ENCODE measurements at places on chromosomes 3 and 15. TPM values are rescaled to one million over a fixed set of nuclear protein-coding genes. Genes with fewer than 3 reads are reported as not detected.
A peak's percentile ranks its signal among the peaks of the same experiment; 100 is the strongest.

DNA sequence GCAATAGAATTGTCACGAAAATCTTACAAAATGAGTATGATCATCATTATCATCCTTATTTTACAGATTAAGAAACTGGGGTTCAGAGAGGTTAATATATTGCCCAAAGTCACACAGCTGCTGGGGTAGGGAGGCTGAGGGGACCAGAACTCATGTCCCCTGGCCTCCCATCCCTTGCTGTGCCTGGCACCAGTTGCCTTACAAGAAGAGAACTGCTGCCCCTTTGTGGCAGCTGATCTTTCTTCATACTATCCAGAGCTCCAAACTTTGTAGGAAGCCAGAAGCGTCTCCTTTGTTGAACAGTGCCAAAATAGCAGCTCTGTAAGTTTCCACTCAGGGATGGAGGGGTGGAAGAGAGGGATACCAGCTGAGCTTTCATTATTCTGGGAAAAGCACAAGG, 236.8 kb upstream of the TBC1D5 start:
- no peak for DNase-seq

GRCh38 chr3:66997560-66998112, 471 bp upstream of the KBTBD8 start:
- DNase-seq, result no peak

- DNase-seq, result peak; percentile 62
Measured at GRCh38 chr15:31352339-31352751, 25.7 kb downstream of the KLF13 start.

DNA sequence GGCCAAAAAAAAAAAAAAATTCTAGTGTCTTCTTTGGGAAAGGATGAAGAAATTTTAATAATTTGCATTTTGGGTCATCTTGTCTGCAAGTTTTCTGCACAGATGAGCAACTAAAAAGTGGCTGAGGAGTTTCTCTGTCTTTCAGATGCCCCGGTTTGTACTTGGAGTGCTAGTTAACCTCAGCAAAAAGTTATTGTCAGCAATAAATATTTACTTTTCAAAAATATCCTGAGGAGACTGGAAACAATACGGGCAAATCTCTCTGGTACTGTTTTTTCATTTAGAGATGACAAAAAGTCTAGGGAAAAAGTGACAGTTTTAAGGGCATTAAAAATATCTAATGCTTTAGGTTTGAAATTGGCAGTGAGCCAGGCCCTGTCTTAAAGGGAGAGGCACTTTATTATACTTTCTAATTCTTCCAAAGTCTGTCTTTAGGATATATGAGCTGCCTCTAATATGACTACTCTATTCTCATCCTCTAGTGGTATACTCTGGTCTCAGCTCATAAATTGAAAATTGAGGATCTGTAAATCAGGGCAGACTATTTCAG, 436.0 kb upstream of the NR2F2 start:
- DNase-seq, result no peak

- DNase-seq, result no peak
Measured at GRCh38 chr3:34312684-34313083, 514.3 kb downstream of the PDCD6IP start.

GRCh38 chr3:69120879-69121464, 1.4 kb downstream of the LMOD3 start:
- DNase-seq, result peak; percentile 87

DNA sequence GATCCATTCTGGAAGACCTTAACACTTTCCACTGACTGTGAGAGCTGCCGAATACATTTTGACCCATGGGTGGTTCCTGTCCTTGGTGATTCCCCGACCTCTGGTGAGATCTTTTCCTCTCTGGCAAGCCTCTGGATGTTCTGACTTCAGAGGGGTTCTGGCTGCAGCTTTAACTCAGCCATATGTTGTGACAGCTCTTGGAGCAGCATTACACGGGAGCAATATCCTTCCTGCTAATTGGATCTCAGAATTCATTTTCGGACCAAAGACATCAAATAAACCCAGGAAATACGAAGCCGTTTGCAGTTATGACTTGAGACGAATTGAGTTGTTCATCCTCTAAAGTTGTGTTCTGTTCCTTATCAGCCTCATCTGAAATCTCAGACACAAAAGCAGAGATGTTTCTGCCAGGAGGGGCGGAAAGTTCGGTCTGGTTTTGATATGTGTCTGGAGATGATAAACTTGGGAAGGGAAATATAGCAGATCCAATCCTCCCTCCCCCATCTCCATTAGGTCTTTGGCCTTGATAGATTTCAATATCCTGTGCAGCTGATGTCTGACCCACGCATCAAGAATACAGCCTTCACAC, 10.0 kb downstream of the TMEM158 start:
- no peak for DNase-seq

GRCh38 chr15:58109419-58109818, 28.8 kb upstream of the AQP9 start:
- DNase-seq, result no peak

GRCh38 chr3:179902061-179902460, 134.7 kb downstream of the PEX5L start:
- DNase-seq, result no peak

- DNase-seq, result peak; percentile 35
Measured at GRCh38 chr15:63517628-63518027, 13.2 kb downstream of the USP3 start.

- no peak for DNase-seq
Measured at GRCh38 chr3:46068501-46068900, 41.2 kb upstream of the XCR1 start.

GRCh38 chr3:177973241-177973840, 562.9 kb upstream of the KCNMB2 start:
- no peak for DNase-seq

GRCh38 chr15:37824717-37825382, 109.6 kb upstream of the TMCO5A start:
- DNase-seq, result no peak

GRCh38 chr15:65333856-65334255, 29.4 kb downstream of the RNU5B-1 start:
- no peak for DNase-seq

GRCh38 chr3:67048067-67048714, 50.1 kb downstream of the KBTBD8 start:
- DNase-seq, result no peak

- no peak for DNase-seq
Measured at GRCh38 chr15:56099311-56099710, 105.9 kb upstream of the NEDD4 start.

DNA sequence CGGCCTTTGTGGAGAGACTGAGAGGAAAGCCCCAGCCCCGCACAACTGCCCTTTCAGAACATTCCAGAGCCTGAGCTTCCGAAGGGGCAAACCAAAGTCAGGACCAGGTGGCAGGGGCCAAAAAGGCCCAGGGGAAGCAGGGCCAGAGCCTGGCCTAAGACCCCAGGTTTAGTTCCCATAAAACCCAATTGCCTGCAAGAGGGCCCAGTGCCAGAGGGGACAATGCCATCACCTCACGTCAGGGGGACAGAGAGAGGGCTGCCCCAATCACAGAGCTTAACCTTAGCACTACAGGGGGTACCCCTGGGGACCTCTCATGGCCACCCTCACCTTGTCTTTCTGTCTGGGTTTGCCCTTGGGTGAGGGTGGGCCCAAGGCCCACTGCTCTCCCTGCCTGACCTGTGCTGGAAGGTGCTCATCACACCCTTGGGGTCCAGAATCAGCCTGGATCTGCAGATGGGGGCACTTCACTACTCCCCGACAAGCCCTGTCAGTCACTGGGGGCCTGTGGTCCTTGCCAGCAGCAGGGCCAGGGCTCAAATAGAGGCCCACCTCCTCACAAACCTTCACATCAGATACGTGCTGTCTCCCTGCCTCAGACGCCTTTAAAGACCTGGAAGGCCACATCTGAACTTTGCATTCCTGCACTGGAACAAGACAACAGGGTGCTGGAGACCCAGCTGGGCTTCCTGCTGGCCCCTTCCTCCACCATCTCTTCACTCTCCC, 3.8 kb downstream of the CALML4 start:
- peak; percentile 30 for DNase-seq

GRCh38 chr3:170346481-170347392, 10.8 kb upstream of the SKIL start:
- no peak for DNase-seq

DNA sequence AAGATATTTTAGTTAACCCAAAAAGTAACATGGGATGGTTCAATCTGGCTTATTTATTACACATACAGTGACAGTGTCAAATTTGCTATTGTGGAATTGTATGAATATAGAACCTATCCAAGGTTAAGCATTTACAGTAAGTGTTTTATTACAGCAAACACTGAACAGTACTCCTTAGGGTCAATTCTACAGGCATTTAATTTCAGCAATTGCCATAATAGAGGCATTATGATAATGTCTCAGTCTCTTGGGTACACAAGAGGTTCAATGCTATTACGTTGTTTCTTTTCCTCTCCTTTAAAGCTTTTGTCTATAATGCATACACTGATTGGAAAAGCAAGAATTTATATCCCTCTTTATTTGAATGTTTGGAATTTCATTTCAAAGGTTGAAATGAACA, 275.7 kb upstream of the NAALADL2 start:
- no peak for DNase-seq

DNA sequence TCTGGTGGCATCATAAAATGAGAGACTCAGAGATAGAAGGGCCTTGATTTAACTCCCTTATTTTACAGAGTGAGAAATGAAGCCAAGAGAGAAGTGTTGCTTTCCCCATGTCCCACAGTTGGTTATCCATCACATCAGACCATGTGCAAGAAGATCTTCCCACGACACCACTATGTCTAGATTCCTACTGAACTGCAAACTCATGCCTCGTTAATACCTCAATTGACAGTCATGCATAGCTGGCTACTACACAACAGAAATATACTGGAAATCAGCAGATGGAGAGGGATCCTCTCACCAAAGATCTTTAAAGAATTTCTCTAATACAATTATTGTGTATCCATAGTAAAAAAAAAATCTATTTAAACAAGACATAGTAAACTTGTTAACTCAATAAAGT, 33.3 kb downstream of the PEAK1 start:
- DNase-seq, result no peak

GRCh38 chr3:22569570-22569969, 633.6 kb upstream of the UBE2E2 start:
- DNase-seq, result no peak

- no peak for DNase-seq
Measured at GRCh38 chr15:34893967-34894366, 75.6 kb downstream of the AQR start.

DNA sequence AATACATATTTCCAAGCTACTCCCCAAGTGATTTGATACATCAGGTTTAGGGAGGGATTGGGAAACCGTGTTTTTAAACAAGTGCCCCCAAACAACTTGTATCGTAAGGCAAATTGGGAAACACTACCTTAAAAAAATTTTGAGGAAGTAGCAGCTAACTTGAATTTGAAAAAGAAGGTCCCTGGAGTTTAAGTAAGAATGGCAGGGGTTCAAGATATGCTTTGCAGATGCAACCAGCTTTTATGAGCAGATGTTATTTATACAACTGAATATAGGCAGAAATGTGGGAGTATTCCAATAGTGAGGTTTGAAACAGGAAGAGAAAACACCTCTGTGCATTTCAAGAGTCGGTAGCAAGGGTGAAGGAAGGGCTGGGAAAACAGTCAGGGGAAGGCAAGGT, 139.6 kb downstream of the IL20RB start:
- no peak for DNase-seq

Gene CLEC3B
- polyA plus RNA-seq, result 2.9 TPM

Gene TEX55
- polyA plus RNA-seq, result not detected

Gene TLR9
- not detected for polyA plus RNA-seq

Gene CLDN16
- polyA plus RNA-seq, result not detected

Gene CAND2
- polyA plus RNA-seq, result 1.5 TPM

Gene GADL1
- polyA plus RNA-seq, result not detected

Gene ACKR4
- 1.2 TPM for polyA plus RNA-seq

Gene CFAP100
- 0.53 TPM for polyA plus RNA-seq

Gene PP2D1
- not detected for polyA plus RNA-seq

Gene HRG
- not detected for polyA plus RNA-seq

Gene FBN1
- polyA plus RNA-seq, result 2.2 TPM

Gene DUOX1
- 0.67 TPM for polyA plus RNA-seq
